ENCODE measurements at places on chromosomes 3 and 15.

DNA sequence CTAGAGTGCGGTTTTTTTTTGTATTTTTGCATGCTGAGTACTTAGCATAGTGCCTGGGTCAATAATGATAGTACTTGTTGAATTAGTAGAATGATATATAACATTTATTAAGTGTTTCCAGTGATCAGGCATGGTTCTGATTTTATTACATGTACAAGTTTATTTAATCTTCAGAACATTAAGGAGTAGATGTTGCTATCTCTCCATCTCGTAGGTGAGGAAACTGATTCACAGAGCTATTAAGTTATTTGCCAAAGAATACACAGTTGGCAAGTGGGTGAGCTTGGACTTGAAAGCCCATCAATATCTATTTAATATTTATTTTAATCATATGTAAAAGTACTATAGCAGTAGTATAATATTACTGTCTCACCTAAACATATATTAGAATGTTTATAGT, 219.5 kb downstream of the CACNA2D3 start:
- no peak for DNase-seq

- DNase-seq = no peak
These were observed 3.1 kb upstream of the SPATA12 start for GRCh38 chr3:57057351-57057750.

GRCh38 chr15:34851007-34851406, 55.7 kb upstream of the ACTC1 start:
- no peak for DNase-seq

DNA sequence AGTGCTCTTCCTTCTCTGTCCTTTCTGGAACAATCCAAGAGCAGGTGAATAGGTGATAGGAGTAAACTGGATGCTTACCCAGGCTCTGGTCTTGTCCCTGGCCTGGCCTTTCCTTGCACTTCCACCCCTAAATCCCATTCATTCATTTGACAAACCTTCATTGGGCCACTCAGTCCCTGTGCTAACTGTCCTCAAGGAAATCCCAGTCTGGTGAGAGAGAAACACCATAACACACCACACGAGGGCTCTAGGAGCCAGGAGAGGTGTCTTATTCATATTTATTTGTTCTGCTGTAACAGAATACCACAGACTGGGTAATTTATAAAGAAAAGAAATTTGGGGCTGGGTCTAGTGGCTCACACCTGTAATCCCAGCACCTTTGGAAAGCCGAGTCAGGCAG, 22.8 kb downstream of the EFCC1 start:
- DNase-seq = no peak

- DNase-seq = peak; percentile 14
These were observed 53.0 kb upstream of the MME start for GRCh38 chr3:155026999-155027591.

GRCh38 chr15:92833106-92833433, 67.1 kb upstream of the CHD2 start:
- DNase-seq = no peak

- DNase-seq = peak; percentile 7
These were observed 25.6 kb downstream of the TPM1 start for GRCh38 chr15:63067976-63068743.

- no peak for DNase-seq
These were observed 311.1 kb upstream of the KCNH8 start for GRCh38 chr3:18837137-18837755.

- DNase-seq = peak; percentile 65
These were observed 127.0 kb downstream of the CHSY1 start for GRCh38 chr15:101124731-101125451.

- no peak for DNase-seq
These were observed 352.6 kb downstream of the EPHB1 start for GRCh38 chr3:135147657-135148056.

DNA sequence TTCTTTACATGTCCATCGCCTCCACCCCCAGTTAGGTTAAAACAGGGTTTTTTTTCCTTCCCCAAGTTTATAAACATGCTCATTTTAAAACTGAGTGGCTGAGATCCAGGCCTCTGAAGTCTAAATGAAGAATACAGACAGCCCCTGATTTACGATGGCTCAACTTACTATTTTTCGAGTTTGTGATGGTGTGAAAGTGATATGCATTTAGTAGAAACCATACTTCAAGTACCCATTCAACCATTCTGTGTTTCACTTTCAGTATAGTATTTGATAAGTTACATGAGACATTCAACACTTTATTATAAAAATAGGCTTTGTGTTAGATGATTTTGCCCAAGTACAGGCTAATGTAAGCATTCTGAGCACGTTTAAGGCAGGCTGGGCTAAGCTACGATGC, 30.5 kb upstream of the GNB5 start:
- DNase-seq = no peak

GRCh38 chr3:175426805-175427204, 567.7 kb downstream of the NAALADL2 start:
- peak; percentile 17 for DNase-seq

- no peak for DNase-seq
These were observed 18.5 kb downstream of the USP13 start for GRCh38 chr3:179671309-179671708.

DNA sequence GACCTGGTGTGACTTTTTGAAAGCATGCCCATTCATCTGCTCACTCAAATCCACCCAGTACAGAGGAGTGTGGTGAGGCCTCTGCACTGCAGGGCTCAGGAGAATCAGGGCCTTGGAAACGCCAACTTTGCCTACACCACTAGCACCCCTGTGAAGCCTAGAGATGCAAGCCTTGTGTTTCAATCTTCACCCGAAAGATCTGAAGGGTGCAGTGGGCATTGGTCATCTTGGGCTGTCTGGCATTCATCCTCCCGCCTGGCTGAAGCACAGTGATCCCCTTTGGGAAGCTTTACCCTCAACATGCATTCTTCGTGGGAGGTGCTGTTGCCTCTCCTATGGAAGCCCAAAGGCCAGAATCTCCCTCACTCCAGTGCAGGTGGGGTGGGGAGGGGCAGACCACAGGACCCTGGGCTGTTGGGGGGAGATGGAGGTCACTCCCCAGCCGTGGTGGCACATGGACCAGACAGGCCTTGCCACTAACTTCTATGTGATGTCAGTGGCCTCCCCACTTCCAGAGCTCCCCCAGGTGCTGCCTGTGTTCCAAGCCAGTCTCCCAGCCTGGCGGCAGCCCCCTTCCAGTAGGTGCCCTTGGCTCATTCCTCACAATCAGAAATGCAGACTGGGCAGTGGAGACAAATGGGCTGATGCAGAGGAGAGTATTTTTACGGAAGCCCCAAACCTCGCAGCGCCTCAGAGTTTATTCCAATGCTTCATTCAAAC, 92.5 kb downstream of the ADAMTS17 start:
- no peak for DNase-seq

All from RCC 7860 (cell line).